ENCODE measurements at places on chromosomes 16 and 17.

DNA sequence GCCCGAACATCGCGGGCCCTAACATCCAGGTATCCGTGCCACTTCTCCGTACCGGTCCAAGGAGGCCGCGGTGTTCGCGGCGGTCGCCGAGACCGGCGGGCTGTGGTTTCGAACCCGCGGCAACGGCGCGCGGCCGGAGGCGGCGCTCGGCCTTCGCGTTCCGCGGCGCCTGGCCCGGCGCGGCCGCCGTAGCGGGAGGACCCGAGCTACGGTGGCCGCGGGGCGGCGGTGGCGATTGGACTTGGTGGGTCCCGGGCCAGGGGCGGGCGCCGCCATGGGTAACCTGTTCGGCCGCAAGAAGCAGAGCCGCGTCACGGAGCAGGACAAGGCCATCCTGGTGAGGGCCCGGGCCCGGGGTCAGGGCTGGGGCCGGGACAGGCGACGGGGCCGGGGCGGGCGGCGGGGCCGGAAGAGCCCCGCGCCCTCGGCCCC, at the start of gene CHMP6:
Gene CHMP6, plus strand, starts transcription at position 197 of the 432 bp plus-strand sequence. Its CDS starts 78 bp downstream, at position 275.
- DNase-seq, result peak; percentile 80

DNA sequence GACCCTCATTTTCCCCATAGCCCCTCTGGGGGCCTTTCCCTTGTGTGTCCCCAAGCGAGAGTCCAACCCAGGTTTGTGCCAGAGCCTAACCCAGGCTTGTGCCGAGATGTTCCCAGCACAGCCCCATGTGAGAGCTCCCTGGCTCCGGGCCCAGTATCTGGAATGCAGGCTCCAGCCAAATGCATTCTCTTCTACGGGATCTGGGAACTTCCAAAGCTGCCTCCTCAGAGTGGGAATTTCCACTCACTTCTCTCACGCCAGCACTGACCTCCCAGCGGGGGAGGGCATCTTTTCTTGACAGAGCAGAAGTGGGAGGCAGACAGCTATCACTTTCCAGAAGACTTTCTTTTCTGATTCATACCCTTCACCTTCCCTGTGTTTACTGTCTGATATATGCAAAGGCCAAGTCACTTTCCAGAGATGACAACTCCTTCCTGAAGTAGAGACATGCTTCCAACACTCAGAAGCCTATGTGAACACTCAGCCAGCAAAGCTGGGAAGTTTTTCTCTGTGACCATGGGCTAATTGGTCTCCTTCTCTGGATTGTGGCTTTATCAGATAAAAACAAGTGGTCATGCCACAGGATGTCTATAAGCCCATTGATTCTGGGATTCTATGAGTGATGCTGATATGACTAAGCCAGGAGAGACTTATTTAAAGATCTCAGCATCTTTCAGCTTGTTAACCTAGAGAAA, 2.5 kb upstream of the CCL2 start:
- no peak for DNase-seq

GRCh38 chr16:9511389-9511788, 419.9 kb downstream of the HAPSTR1 start:
- DNase-seq, result no peak

- peak; percentile 20 for DNase-seq
Measured at GRCh38 chr16:1614456-1615102, 2.4 kb downstream of the CRAMP1 start.

GRCh38 chr16:4663777-4664465, 29.4 kb upstream of the NUDT16L1 start:
- no peak for DNase-seq

GRCh38 chr16:30786936-30787612, at the start of gene ZNF629:
TSS of gene ZNF629 (minus strand) at chr16:30787205. CDS start at chr16:30784482, 2,723 bp downstream.
- DNase-seq, result peak; percentile 50

GRCh38 chr16:50408001-50408561, 39.3 kb upstream of the BRD7 start:
- DNase-seq, result no peak

- no peak for DNase-seq
Measured at GRCh38 chr17:73637866-73638265, 6.4 kb downstream of the SDK2 start.

DNA sequence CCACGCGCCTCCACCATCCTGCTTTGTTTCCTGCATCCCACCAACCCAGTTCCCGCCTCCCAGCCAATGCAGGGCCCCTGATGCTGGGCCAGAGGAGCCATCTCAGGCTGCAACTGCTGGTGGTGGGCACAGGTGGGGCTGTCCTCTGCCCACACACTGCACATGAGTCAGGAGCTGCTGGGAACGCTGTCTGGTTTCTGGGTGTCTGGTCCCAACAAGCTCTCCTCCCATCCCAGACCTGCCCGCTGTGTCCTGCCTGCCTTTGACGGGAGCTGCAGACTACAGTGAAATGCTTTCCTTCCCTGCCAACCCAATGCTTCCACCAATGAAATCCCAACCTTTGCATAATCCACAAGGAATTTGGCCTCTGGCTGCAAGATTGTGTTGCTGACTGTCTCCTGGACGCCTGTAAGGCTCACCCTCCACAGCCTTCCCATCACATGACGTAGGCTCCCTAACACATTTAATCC, 98.9 kb downstream of the N4BP1 start:
- no peak for DNase-seq

GRCh38 chr17:60421273-60422161, 772 bp upstream of the CHCT1 start:
- DNase-seq, result peak; percentile 79

GRCh38 chr16:81607805-81608522, 163.4 kb downstream of the CMIP start:
- DNase-seq, result no peak

DNA sequence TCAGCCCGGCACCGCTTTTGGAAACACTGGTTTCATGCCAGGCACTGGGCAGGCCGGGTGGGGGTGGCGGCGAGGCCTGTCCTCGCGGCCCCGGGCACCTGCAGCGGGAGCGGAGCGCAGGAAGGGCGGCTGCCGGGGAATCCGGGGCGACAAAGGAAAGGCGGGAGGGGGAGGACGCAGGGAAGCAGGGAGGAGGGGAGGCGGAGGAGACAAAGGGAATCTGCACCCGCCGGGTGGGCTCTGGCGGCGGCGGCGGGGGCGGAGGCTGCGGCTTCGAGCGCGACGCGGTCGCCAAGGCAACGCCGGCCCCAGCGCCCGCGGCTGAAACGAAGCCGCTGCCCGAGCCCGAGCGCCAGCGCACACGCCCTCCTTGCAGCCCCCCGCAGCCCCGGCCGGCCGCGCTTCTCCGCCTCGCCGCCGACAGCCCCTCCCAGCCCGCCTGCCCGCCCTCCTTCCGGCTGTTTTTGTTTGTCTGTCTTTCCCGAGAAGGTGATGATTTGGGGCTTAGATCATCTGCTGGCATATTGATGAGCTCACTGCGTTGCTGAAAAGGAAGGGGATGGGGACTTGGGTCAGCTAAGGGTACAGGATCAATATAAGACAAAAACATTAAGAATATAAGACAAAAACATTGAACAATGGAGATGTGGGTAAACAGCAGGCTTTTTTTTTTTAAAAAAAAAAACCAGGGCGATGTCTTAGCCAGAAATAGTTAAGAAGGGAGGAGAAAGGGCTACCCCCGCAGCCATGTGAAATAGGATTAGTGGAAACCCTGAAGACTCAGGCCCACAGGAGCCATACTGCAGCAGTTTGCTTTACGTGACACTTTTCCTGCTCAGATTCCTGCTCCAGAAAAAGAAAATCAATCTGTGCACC, 32.7 kb downstream of the CDK5R1 start:
- peak; percentile 72 for DNase-seq

- DNase-seq, result no peak
Measured at GRCh38 chr17:7281953-7282751, 634 bp downstream of the SLC2A4 start.

DNA sequence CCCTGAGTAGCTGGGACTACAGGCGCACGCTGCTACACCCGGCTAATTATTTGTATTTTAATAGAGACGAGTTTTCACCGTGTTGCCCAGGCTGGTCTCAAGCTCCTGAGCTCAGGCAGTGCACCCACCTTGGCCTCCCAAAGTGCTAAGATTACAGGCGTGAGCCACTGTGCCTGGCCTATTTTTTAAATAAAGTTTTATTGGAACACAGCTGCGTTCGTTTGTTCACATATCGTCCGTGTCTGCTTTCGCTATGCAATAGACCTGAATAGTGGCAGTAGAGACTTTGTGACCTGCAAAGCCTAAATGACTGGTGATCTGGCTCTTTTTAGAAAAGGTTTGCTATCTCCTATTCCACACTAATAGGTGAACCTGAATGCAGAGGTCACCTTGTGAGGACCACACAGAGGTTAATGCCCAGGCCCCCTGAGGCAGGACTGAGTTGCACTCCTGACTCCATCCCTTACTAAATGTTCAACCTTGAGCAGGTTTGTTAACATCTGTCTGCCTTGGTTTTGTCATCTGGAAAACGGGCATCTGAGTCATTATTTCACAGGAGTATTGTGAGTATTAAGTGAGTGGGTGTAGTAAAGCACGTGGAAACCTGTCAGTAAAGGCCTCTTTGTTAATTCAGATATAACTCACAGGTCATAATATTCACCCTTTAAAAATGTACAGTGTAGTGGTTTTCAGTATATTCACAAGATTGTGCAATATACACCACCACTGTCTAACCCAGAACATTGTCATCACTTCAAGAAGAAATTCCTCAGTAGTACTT, 157.5 kb upstream of the CACNG5 start:
- no peak for DNase-seq

GRCh38 chr16:79264237-79265109, 336.1 kb downstream of the MAF start:
- peak; percentile 14 for DNase-seq

DNA sequence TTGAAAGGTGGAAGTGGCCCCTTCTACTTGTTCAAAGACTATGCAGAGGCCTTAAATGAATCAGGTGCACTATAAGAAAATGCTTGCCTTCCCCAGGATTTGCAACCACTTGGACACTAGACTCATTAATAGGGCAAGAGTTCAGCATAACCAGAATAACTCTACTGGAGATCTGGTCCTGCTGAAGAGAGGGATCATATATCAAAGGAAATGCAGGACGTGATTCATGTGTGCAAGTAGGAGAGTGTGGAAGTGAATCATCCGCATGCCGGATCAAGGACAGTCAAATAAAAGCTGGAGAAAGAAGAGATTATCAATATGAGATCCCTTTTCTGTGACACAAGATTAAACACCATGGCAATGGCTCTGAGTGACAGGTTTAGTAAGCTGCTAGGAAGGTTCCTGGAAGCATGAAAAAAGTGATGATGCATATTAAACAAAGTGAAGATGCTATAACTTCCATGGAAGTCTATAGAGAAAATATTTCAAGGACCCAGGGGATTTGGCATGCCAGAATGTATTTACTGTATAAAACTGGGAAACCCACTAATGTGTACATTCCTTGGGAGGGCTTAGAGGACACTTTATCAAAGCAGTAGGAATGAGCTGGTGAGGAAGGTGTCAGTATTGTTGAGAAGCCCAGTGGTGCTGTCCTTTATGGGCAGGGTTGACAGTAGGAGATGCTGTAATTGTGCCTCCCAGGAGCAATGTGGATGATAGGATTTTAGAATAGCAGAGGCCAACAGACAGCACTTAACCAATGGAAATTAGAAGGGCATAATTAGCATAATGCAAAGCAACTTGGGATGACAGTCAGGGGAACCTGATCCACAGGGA, 133.1 kb downstream of the ABCA8 start:
- no peak for DNase-seq

GRCh38 chr16:87836346-87836843, 32.9 kb downstream of the SLC7A5 start:
- DNase-seq, result no peak

- no peak for DNase-seq
Measured at GRCh38 chr16:89002851-89003830, 26.1 kb upstream of the CBFA2T3 start.

DNA sequence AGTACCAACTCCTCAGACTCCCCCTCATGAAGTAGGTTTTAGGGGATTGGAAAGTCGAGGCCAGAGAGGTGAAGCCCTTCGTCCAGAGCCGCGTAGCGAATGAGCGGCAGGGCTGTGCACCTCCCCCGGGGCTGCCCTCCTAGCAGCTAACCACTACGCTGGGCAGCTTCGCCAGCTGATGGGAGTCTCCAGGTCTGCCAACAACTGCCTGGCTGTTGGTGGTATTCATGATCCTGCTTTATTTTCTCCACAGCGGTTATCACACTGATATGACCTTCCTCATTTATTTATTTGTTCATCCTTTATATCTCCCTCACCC, 773 bp upstream of the NETO2 start:
- no peak for DNase-seq

DNA sequence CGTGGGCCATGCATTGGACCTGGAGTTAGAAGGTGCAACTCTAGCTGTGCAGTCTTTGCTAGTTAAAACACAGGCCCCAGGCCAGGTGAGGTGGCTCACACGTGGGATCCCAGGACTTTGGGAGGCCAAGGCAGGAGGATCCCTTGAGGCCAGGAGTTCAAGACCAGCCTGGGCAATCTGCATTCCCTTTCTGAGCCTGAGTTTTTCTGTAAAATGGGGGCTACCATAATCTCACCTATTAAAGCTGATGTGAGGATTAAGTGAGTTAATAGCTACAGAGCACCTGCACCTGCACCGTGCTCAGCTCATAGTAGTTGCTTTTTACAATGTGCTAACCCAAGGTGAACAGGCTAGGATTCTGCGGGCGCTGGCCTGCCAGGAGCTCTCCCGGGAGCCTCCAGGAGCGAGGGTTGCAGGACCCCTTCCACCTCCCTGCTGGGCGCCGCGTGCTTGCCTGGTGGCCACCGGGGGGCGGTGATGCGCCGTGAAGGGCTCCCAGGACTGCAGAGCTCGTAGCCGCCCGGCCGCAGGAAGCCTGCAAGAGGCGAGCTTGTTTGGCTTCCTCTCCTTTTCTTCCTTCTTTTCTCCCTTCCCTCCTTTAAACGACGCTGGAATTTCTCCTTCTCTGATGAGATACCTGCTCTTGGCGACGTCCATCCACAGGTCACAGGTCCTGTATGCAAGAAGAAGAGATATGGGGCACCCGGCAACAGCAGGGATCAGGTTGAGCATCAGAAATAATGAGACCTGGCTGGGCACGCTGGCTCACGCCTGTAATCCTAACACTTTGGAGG, 51.3 kb downstream of the ZFP90 start:
- peak; percentile 67 for DNase-seq

- DNase-seq, result no peak
Measured at GRCh38 chr16:30527635-30528178, 1.3 kb upstream of the ZNF768 start.

GRCh38 chr17:80772906-80773242, 218.8 kb upstream of the CHMP6 start:
- no peak for DNase-seq

DNA sequence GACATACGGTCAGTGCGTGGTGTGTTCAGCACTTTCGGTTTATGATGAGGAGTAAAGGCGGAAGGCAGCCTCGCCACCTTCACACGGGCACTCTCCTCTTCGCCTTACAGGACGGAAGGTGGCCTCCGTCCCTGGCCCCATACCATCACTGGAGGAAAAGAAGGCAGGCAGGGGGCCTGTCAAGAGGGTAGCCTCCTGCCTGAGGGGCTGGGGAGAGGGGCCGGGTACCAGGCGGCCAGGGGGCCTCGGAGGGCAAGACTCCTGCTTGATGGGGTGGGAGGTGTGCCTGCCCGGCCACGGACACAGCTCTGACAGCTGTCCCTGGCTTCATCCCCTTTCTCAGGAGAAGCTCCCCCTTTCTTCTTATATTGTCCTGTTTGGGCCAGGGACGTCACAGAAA, 15.6 kb upstream of the SLC38A8 start:
- DNase-seq, result no peak

DNA sequence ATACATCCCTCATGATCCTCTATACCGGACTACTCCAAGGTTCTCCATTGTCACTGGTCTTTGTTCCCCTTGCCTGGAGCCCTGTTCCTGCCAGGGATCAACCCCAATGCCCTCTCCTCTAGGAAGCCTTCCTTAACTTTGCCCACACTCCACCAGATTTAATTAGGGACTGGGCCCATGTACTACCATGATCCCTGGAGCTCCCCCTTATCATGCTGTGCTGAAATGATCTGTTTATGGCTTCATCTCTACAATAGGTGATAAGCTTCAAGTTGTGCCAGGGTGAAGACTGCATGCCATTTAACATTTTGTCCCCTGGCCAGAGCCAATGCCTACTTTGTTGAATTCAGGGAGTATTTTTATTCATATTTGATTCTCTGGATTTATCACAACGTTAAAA, 17.9 kb upstream of the IRX5 start:
- DNase-seq, result no peak

Measured in stimulated activated CD4-positive, alpha-beta T cell treated with anti-CD3 and anti-CD28 coated beads, Interleukin-2, amount 100 ng/mL, for 24 hours (primary cell).